ENCODE measurements at places on chromosomes 1 and 21. TPM values are rescaled to one million over a fixed set of nuclear protein-coding genes. Genes with fewer than 3 reads are reported as not detected.

The NCAM2 gene
- total RNA-seq, result not detected

The OLIG2 gene
- total RNA-seq, result not detected

The NHLH1 gene
- total RNA-seq, result 0.21 TPM

The HEATR1 gene
- 45.6 TPM for total RNA-seq

The CSF3R gene
- total RNA-seq, result 2.9 TPM

The C8A gene
- not detected for total RNA-seq

The PCNT gene
- 53.5 TPM for total RNA-seq

The KCNJ10 gene
- not detected for total RNA-seq

The COL6A2 gene
- 19.8 TPM for total RNA-seq

The KRTAP20-3 gene
- total RNA-seq, result not detected

The RHD gene
- 5.0 TPM for total RNA-seq

The CIART gene
- 3.6 TPM for total RNA-seq

The FCN3 gene
- not detected for total RNA-seq

The SFN gene
- 1.3 TPM for total RNA-seq

The ALG14 gene
- 1.5 TPM for total RNA-seq

The ODF2L gene
- total RNA-seq, result 145 TPM

The C1orf159 gene
- 17.1 TPM for total RNA-seq

The TRABD2B gene
- not detected for total RNA-seq

The NBPF6 gene
- total RNA-seq, result not detected

The IL20 gene
- not detected for total RNA-seq

The DCDC2B gene
- not detected for total RNA-seq

The FBXO28 gene
- 30.5 TPM for total RNA-seq

The PRKAA2 gene
- not detected for total RNA-seq

The C1orf105 gene
- not detected for total RNA-seq

The HFM1 gene
- total RNA-seq, result not detected

The CNTN2 gene
- total RNA-seq, result not detected

The ARHGEF16 gene
- 0.10 TPM for total RNA-seq

The MAP3K7CL gene
- 11.6 TPM for total RNA-seq

The XCL1 gene
- total RNA-seq, result not detected

The PPIE gene
- total RNA-seq, result 44.8 TPM

The LRIG2 gene
- total RNA-seq, result 23.1 TPM

The ID3 gene
- 8.6 TPM for total RNA-seq

The PLEKHA6 gene
- total RNA-seq, result 0.47 TPM

The HSPA6 gene
- total RNA-seq, result 0.27 TPM

The ERVH48-1 gene
- not detected for total RNA-seq

The CFHR4 gene
- total RNA-seq, result not detected

The GBP4 gene
- total RNA-seq, result 35.9 TPM

The TEDDM1 gene
- total RNA-seq, result not detected

The TTLL7 gene
- 1.5 TPM for total RNA-seq

The MROH9 gene
- not detected for total RNA-seq

The PPM1J gene
- 0.42 TPM for total RNA-seq
